IMR-90 (cell line): ENCODE measurements at places on chromosomes 4 and X. TPM values are rescaled to one million over a fixed set of nuclear protein-coding genes. Genes with fewer than 3 reads are reported as not detected.

The F8 gene
- 1.1 and 1.4 TPM in 2 replicates for total RNA-seq

The HEPH gene
- total RNA-seq = 16.4 and 23.5 TPM in 2 replicates

The ASB9 gene
- 0.28 and 0.36 TPM in 2 replicates for total RNA-seq

GRCh38 chr4:82282875-82283274, 90.9 kb downstream of the HNRNPD start:
- H3K36me3 ChIP-seq = no peaks in the 10 kb centered on the region
- no peaks in the 10 kb centered on the region for H3K4me1 ChIP-seq
- no peak for DNase-seq

GRCh38 chrX:47843363-47843762, 6.7 kb downstream of the ZNF81 start:
- H3K4me3 ChIP-seq = no peak overlapping the region
- peaks cover 5% of the 10 kb centered on the region for H3K36me3 ChIP-seq
- DNase-seq = no peak
- H3K4me1 ChIP-seq = no peaks in the 10 kb centered on the region

DNA sequence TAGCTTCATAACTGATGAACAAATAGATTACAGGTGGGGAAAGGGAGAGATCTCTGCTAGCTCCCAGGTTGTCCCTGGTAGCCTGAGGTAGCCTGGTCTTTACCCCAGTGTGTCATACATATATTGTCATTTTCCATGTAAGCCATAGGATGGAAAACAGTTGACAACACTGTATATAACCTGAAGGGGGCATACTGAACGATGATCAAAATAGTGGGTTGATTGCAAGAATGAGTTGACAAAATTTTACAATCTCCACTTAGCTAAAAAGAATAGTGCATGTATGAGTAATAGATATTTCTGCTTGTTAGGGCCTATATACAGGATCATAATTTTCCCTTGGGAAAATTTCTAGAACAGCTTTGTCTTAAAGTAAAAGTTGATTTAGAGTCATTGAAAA, 304.1 kb upstream of the HAND2 start:
- no peak overlapping the region for H3K4me3 ChIP-seq
- no peak overlapping the region for H3K27ac ChIP-seq
- DNase-seq = peak; percentile 7
- H3K4me1 ChIP-seq = no peaks in the 10 kb centered on the region
- no peaks in the 10 kb centered on the region for H3K27me3 ChIP-seq

The PRDM8 gene
- total RNA-seq = 5.0 and 5.7 TPM in 2 replicates
